ENCODE measurements at places on chromosomes 1 and 21.

DNA sequence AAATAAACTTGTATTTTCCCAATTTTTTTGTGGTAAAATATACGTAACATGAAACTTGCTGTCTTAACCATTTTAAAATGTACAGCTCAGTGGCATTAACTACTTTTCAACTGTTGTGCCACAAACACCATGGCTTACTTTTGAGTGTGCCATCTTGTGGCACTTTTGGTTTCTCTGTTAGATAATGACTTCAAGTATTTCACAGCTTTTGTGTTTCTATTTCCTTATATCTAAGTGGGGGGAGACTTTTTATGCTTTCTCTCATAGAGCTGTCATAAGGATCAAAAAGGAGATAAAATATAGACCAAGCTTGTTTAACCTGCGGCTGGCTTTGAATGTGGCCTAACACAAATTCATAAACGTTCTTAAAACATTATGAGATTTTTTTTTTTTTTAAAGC, 44.3 kb downstream of the CDC14A start:
- no peak for DNase-seq

DNA sequence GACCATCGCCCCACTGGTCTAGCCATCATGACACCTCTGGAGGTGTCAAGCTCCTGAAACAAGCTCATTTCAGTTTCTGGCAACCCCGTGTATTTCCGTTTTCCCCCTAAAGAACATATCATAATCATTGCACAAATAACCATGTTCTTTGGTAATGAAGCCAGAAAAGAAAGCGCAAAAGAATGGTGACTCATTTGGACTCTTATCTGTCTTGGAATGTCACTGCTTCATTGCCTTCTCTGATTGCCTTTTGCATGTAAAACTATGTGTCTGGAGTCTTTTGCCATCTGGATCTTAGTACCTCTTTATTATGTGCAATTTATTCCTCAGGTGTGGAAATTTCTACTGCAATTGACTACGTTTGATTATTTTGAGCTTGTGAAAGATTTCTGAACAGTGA, 110.5 kb downstream of the COLGALT2 start:
- no peak for DNase-seq

- no peak for DNase-seq
Observed at GRCh38 chr1:201625851-201626251, 86.9 kb downstream of the NAV1 start.

- DNase-seq = no peak
Observed at GRCh38 chr1:229001467-229002011, 266.3 kb downstream of the RHOU start.

GRCh38 chr1:31923901-31924535, 14.2 kb downstream of the PTP4A2 start:
- no peak for DNase-seq

DNA sequence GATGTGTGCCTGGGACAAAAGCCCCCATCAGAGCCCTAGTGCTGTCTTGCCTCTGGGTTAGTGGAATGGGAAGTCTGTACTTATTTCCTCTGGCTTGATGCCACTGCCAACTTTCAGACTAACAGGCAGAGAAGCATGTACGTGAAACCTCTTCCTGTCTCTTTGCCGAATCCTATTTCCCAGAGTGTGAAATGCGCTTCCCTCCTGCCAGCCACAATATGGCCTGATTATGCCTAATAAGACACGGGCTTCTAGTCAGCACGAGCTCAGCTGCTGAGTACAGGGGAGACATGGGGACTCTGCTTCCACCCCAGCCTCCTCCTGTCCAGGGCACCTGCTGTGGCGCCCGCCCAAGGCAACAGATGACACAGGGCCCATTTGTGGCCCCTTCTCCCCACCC, 111.4 kb downstream of the KCND3 start:
- no peak for DNase-seq

- DNase-seq = no peak
Observed at GRCh38 chr1:226432586-226433340, 24.9 kb upstream of the PARP1 start.

- DNase-seq = no peak
Observed at GRCh38 chr1:115492019-115492595, 149.7 kb upstream of the VANGL1 start.

DNA sequence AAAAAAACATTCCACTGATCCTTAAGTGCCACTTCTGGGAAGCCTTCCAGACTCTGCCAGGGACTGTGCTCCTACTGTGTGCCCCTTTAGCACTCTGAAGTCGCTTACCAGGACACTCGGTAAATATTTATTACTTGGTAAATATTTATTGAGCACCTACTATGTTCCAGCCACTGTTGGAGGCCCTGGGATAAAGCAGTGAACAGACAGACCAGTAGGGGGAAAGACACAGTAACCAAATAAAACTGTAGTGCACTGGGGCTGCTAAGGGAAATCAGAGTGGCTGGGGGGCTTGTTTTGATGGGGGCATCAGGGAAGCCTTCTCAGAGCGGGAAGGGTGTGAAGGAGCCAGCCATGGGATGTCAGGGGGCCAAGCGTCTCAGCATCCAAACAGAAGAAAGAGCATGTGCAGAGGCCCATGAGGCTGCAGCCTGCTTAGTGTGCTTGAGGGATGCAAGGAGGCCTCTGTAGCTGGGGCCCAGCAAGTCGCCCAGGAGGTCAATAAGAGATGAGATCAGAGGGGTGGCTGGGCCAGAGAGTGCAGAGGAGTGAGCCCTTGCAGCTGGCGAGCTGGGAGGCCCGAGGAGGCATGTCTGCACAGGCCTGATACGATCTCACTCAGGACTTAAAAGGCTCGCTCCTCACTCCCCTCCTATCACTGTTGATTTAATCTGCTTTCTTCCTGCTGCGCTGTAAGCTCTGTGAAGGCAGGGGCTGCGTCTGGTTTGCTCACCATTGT, 28.6 kb downstream of the KAZN start:
- no peak for DNase-seq

- no peak for DNase-seq
Observed at GRCh38 chr1:167923324-167924056, 9.6 kb upstream of the ADCY10 start.

DNA sequence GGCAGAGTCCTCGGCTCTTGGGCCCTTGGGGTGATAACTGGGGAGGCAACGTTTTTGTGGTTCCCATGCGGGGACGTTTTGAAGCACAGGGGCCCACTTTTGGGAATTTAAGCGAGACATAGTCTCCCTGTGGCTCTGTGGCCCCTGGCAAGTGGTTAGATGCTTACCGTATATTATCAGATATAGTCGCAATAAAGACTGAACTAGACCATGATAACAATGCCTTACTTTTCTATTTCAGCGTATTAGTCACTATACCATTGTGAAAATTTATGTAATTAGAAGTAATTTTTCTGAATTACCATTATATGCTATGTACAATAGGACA, 538 bp upstream of the RCAN1 start:
- DNase-seq = no peak

DNA sequence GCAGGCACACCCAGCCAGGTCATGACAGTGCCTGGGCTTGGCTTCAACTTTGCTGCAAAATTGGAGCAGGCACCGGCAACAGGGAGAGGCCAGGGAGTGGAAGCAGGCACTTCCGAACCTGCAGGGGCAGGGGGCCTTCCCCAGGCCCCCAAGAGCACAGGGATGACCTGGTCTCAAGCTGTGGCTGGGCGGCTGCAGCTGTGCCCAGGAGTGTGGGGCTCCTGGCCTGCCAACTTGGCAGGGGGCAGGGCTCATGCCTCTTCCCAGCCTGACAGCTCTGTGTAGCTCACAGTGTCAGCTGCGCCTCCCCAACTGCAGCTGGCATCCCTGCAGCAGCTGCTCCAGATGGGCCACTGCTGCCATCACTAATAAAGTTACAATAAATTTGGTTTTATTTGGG, 51.5 kb upstream of the SCYL3 start:
- DNase-seq = no peak

DNA sequence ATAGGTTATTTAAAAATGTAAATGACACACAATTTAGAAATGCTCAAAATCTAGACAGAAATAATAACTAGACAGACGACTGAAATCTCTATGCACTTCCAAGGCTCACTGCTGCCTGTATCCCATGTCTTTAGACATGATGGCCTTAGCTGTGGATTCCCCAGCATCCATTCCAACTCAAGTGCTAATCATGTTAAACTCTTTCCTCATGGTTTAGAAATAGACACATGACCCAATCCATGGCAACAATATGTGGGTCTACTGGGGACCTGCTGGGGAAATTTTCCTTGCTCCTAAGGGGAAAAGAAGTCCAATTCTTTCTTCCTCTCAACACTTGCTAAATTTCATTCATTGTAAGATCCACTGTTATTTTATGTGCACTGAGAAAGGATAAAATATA, 188.5 kb downstream of the SLC45A1 start:
- no peak for DNase-seq

DNA sequence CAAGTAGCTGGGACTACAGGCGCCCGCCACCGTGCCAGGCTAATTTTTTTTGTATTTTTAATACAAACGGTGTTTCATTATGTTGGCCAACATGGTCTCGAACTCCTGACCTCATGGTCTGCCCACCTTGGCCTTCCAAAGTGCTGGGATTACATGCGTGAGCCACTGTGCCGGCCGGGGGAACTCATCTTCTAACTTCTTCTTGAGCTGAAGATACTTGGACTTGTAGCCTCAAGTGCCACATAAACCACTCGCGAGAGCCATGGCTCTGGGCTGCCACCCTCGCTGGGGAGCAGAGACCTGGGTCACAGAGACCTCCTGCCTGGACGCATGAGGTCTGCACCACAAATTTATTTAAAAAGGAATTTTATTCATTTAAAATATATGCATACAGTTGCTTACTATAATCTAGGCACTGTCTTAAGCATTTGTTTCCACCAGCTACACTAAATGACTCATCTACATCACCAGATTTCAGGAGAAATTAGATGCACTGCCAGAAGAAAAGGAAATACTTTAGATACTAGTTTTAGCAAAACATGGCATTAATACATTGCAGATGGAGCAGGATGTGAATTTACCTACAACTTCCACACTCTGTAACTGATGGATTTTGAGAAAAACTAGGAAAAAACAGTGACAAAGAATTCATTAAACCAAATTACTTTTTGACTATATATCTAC, 29.9 kb upstream of the PUM1 start:
- no peak for DNase-seq

DNA sequence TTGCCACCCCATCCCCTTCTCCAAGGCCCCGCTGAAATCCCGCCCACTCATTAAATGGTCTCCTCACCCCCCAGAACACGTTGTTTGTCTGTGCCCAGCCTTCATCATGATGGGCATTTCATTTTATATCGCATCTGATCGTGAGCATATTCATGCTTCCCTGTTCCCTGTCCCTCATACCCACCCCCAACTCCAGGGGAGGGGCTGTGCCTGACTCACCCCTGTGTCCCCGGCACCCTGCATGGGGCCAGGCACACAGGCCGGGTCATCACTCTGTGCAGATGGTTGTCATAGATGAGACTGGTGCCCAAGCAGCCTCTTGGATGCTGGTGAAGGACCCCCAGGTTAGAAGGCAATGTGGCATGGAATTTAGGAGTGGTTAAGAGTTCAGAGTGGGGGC, 11.0 kb downstream of the CAMK2N1 start:
- no peak for DNase-seq

GRCh38 chr1:212203630-212204029, 81.6 kb upstream of the PPP2R5A start:
- no peak for DNase-seq

DNA sequence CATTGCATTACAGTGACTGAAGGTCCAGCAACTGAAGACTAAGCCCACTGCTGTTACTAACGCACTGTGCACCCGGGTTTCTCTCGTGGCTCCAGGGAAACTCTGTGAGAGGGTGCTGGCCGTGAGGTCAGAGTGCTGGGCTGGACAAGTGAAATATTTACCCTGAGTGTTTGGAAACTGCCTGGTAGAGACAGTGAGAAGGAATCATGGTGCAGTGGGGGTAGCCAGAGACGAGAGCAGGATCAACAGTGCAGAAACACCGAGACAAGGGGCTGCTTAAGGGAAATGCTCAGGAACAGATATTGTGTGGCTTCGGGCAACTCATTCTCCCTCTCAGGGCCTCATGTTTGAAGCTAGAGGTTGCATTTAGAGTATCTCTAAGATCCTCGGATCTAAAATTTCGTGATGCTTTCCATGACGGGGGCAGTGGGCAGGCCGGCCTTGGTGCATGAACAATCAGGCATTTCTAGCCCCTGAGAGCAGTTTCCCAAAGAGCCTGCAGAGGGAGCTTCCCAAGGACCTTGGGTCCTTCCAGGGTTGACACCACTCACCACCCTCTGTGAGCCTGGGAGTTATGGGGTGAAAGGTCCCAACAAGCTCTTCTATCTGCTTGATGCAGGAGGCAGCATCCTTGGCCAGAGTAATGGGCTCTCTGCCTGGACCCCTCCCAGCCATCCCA, 9.7 kb downstream of the CD2 start:
- DNase-seq = peak; percentile 27

- no peak for DNase-seq
Observed at GRCh38 chr1:24107462-24108138, 4.3 kb downstream of the MYOM3 start.

- DNase-seq = no peak
Observed at GRCh38 chr1:184493987-184494388, 107.2 kb downstream of the C1orf21 start.

DNA sequence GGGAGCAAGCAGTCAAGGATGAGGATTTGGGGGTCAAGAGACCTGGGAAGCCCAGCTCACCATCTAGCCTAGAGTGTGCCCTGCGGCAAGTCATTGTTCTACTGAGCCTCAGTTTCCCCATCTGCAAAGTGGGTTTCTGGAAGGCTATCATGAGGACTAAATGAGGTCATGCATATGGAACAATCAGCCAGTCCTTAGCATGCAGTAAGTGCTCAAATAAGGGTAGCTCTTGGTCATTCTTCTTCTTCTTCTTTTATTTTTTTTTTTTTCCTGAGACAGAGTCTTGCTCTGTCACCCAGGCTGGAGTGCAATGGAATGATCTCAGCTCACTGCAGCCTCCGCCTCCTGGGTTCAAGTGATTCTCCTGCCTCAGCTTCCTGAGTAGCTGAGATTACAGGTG, 99.9 kb upstream of the RUNX3 start:
- DNase-seq = no peak

DNA sequence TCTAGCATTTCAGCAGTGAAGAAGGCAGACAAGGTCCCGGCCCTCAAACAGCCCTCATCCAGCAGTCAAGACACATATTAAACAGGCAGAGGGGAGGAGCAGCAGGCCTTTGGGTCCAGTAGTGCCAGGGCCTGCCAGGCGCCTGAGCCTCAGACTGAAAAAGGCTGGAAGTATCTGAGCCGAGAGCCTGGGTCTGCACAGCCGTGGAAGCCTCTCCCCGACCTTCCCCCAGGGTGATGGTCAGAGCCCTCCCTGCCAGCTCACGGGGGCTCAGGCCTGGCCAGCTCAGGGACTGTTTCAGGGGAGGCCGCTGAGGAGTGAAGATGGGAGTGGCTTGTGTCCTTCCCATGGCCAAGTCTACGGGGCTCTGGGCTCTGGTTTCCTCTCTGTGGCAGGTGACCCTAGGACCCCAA, 565.2 kb downstream of the PTPRU start:
- DNase-seq = no peak

GRCh38 chr1:210367566-210367965, 38.9 kb downstream of the HHAT start:
- no peak for DNase-seq

GRCh38 chr1:230253150-230253549, 173.0 kb downstream of the PGBD5 start:
- no peak for DNase-seq
